CD4-positive, alpha-beta T cell treated with Interleukin-6 for 4 hours (primary cell): ENCODE measurements at places on chromosomes 3 and 15.
A peak's percentile ranks its signal among the peaks of the same experiment; 100 is the strongest.

DNA sequence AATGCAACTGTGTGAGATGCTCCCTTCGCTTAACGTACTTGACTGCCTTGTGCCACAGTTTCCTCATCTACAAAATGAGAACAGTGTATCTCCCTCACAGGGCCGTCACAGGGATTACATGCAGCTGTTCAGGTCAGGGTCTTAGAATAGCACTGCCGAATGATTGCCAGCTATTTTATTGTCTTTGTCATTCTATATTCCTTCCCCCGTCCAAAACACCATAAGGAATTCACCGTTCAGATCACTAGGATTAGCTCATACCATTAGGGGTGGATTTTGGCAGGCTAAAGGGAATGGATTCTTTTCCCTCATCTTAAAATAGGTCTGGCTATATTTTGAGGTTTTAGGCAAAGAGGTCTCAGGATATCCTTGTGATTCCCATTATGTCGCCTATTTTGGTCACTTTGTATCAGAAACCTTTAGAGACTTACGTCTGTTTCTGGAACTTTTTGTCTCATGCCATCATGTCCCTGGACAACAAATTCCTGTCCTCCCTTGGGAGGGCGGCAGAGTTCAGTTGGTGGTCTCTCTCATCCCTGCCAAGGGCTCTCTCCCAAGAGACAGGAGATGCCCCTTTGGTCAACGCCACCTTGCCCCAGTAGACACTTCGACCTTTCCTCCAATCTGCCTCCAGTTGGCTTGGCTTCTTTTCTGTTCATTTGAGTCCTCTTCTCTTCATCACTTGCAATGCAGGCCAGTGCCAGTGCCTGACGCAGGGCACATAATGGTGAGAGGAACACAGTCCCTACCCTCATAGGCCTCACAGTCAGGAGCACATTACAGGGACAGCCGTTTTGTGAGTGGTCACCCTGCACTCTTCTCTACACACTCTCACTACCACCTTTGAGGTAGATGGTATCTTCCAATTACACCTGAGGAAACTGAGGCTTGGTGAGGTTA is 171.6 kb upstream of the BHLHE40 start:
- DNase-seq: no peak

DNA sequence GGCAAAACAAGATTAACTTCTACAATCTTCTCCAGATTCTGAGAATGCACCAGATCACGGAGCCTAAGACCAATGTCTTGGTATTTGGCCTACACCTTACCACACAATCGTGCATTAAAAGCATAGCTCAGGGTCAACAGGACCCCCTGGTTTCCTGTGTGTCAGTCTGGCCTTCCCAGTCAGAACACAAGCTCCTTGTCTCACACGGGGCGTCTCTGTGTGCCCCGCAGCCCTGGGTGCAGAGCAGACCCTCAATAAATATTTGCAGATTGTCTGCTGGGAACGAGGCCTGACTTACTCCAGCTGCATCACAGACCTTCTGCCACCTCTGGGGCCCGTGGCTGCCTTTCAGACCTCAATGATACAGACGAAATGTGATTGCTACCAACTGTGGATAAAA is 82.5 kb upstream of the CTNNB1 start:
- DNase-seq: no peak

DNA sequence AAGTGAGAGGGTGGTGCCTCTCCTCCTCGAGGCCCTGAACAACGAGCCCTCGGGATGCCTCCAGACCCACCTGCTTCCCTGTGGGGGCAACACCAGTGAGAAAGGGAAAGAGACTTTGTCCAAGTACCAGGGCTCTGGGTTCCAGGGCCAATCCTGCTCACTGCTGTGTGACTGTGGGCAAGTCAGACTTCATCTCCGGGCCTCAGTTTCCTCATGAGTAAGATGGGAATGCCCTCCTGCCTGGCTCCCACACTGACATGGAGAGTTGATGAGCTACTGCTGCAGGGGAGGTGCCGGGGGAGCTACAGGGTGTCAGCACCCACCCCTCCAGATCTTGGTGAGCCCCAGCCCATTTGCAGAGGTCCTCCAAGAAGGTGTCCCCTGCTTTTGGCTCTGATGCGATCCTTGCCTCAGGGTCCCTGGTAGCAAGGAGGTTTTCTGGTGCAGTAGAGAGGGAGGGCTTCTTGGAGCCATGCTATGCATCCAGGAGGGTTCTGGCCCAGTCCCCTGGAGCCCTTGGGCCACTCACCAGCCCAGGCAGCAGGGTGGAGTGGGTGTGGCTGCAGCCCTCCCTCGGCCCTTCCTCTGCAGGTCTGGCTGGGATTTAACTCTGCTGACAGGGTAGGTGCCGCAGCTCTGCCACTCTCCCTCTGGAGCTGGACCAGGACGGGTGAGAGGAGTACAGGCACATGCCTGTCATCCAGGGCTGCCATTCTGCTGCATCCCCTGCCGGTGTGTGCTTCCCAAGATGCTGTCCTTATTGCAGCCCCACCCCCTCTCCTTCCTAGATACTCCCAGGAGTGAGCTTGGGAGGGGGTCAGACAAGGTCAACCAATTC is 26.9 kb downstream of the LOXL1 start:
- no peak for DNase-seq

GRCh38 chr3:78799681-78800080 is 968.1 kb downstream of the ROBO1 start:
- DNase-seq: no peak

DNA sequence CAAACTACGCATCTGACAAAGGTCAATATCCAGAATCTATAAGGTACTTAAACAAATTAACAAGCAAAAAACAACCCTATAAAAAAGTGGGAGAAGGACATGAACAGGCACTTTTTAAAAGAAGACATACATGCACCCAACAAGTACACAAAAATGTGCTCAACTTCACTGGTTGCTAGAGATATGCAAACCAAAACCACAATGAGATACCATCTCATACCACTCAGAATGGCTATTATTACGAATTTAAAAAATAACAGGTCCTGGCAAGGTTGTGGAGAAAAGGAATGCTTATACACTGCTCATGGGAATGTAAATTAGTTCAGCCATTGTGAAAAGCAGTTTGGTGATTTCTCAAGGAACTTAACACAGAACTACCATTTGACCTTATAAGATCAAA is 175.6 kb upstream of the MLF1 start:
- DNase-seq: no peak

GRCh38 chr3:9037144-9037711 is 74.0 kb upstream of the RAD18 start:
- no peak for DNase-seq

DNA sequence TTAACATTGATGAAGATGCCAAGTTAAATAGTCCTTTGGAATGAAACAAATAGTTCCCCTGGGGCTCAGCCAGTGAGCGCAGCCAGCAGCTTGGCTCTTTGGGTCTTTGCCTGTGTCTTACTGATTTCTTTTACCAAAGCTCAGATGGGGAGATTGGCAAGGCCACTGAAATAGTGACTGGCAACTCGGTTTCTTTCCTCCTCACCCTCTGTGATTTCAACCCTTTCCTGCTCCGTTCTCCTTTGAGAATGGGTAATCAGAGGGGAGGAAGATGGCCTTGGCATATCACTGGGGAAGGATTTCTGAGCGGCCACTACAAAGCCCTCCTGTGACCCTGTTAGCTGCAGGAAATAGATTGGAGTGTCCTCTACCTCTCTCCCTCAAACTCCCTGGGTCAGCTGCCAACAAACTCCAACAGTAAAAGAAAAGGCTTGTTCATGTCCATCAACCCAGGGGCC is 337.1 kb upstream of the LRRFIP2 start:
- DNase-seq: no peak

DNA sequence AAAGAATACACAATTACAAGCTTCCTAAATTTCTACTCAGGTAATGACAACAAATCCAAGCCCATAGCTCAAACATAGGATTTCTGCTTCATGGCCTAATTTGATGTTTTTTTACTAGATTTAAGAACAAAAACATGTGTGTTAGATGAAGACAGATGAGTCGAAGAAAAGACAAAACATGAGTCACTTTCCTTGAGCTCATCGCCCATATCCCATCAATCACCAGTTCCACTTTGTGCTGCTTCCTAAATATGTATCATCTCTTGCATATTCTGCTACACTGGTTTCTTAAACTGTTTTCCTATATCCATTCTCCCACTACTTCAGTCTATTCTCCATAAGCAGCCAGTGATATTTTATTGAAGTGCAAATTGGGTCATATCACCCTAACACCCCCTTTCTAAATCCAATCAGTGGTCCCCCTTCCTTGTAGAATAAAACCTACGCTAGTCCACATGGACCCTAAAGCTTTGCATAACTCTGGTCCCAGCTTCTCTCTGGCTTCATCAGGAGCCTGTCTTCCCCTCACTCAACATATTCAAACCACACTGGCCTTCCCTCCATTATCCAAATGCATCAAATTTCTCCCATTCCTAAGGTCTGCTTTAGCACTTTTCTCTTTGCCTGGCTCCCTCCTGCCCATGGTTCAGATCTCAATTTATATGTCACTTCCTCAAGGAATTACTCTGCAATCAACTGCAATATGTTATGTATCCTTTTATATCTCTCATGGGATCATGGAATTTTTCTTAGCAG is 1033.9 kb downstream of the FHIT start:
- no peak for DNase-seq

DNA sequence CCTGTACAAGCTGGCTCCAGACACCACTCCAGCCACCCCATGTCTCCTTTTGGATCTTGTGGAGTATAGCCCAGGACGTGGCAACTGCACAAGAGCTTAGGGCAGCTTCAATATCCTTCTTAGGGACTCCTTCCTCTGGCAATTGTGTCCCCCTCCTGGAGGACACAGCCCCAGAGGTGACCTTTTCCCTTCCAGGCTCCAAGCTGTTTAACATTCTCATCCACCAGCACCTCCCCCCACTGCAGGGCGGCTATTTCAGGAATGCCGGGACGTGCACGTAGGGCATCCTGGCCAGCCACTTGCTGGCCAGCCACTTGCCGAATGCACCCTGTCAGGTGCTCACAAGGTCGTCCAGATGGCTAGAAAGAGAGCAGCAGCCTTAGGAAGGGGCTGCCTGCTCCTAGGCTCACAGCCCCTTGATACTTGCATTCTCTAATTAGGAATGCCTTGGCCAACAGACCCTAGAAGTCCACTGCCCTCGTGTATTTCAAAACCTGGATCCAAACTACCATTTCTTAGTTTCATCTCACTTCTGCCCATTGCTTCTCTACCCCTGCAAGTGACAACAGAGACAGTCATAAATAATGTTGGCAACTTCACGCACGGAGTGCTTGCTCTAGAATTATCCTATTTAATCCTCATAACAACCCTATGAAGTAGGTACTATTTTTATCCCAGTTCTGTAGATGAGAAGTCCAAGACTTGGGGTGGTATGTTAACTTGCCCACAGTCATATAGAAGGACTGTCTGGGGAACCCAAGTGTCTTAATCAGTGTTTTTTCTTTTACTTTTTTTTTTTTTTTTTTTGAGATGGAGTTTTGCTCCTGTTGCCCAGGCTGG is 24.5 kb upstream of the IDH2 start:
- no peak for DNase-seq

- no peak for DNase-seq
Measured at GRCh38 chr15:77067691-77068367, 3.1 kb downstream of the TSPAN3 start.

DNA sequence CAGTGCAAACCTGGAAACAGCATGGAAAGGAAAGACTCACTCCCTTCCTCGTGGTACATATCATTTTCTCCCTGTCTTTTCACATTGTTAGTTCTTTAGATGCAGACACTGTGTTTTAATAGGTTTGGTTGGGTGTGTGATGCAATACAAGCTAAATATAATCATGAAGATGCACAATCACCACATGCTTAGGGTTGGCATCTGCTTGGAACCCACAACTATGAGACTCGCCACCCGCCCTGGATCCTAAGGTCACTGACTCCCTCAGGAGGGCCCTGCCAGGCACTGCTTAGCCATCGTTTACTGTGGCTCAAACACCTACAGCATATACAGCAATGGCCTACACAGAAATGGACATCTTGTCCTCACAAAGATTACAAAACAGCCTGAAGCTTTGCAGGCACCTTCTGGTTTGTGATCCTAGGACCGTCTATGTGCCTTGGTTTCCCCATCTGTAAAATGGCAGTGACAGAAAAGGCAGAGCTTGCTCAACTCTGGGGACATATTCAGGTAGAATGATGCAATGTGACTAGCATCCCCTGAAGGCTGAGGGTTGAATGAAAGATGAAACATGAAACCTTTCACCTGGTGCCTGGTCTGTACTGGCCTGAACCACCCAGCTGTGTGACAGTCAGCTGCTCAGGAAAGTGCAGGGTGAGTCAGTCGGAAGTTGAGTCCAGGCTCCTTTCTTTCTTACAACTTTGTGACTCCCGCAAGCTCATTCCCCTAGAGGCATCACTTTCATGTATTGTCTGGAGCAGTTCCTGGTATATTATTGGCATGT is 123.6 kb upstream of the PFN2 start:
- no peak for DNase-seq

DNA sequence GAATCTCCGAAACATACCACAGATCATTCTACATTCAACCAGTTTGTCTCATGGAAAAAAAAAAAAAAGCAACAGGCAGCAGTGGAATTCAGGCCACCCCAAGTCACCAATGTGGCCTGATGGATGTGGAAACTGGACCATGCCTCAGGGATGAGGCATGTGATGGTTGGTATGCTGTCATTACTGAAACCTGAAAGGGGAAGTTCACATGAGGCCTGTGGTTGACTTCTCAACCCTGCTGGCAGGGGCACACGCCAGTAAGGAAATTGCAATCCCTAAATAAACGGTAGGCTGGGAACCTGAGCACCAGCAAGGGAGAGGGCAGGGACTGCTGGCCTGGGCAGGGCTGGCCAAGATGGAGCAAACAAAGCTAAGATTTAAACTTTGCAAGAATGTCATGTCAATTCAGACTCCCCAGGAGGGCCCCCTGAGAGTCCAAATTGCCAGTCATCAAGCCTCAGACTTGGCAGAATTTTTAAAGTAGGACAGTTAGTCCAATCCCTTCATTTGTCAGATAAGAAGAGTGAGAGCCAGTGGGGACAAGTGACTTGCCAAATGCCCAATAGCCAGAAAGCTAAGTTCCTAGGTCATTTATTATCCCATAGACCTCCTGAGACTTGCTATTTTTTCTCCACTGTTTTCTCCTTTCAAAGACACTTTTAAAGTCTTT is 310.4 kb downstream of the ERC2 start:
- DNase-seq: no peak

GRCh38 chr3:121660356-121661171 is at the start of gene HCLS1:
HCLS1 (minus strand) TSS chr3:121660903; CDS start chr3:121658347, 2,556 bp downstream.
- peak; percentile 69 for DNase-seq

- DNase-seq: no peak
Measured at GRCh38 chr3:49465270-49466034, 4.6 kb upstream of the DAG1 start.

GRCh38 chr3:158845765-158846350 is 44.0 kb downstream of the MFSD1 start:
- DNase-seq: peak; percentile 34

- DNase-seq: no peak
Measured at GRCh38 chr15:82624008-82624407, 23.2 kb downstream of the CPEB1 start.

- no peak for DNase-seq
Measured at GRCh38 chr3:189947948-189948723, 172.6 kb downstream of the P3H2 start.
